ENCODE measurements at places on chromosomes 7 and 10.

GRCh38 chr10:126432507-126432906 lies 44.2 kb upstream of the ADAM12 start:
- DNase-seq: no peak

DNA sequence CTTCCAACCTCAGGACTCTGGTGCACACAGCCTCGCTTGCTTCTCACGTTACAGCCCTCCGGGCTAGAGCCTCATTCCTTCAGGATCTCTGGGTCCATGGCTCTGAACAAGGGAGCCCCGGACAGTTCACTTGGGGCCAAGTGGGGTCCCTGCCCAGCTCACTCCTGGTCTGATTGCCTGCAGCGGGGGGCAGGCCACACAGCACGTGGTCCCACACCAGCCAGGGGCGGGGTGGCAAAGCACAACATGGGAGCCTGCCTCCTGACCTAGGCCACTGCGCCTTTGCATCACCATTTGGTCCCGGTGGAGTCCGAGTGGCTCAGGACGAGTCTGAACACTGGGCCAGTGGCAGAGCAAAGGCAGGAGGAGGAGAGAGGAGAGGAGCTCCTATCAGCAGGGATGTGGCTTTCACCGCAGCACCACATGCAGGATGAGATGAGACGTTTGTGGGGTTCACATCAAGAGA lies 13.4 kb upstream of the CRYGN start:
- no peak for DNase-seq

- DNase-seq: no peak
Observed at GRCh38 chr10:9792181-9792580, 1225.5 kb upstream of the CELF2 start.

GRCh38 chr7:30412782-30413504 lies 65.6 kb downstream of the NOD1 start:
- DNase-seq: peak; percentile 85

DNA sequence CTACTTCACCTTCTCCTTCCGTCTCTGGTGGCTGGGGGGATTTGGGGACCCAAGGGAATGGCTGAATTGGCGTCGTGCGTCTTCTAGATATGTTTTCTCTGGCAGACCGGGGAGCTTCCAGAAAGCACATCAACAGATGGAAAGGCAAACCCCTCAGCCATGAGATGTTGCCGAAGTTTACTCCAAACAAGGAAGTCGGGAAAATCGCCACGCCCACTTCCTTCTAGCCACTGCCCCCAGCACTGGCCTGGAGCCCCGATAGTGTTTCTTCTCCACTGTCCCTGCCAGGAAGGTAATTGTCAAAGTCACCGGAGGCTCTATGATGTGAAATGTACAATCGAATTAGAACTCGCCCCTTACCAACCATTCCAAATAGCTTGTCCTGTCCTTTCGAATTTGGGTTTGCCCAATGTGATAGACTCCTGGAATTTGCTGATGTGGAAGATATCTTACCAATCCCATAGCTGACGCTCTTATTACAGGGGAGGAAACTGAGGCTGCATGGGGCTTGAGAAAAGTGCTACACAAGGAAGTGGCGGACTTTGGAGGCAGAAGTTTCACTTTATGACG lies 191.0 kb downstream of the LSM5 start:
- DNase-seq: no peak

DNA sequence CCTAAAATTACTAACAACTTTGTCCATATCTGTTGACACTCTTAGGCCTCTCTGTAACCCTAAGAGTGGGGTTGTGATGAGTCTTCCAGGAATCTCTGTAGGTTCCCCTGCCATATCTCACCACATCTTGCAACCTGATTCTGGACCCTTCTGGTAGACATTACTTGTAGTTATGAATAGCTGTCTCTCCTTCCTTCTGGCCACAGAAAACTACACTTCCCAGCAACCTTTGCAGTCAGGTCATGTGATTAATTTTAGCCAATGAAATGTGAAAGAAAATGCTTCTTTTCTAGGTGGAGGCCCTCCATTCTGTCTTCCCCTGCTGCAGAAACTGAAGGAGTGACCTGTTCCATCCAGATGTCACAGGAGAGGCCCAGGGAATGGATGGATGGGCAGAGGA lies 147.6 kb upstream of the AOAH start:
- no peak for DNase-seq

DNA sequence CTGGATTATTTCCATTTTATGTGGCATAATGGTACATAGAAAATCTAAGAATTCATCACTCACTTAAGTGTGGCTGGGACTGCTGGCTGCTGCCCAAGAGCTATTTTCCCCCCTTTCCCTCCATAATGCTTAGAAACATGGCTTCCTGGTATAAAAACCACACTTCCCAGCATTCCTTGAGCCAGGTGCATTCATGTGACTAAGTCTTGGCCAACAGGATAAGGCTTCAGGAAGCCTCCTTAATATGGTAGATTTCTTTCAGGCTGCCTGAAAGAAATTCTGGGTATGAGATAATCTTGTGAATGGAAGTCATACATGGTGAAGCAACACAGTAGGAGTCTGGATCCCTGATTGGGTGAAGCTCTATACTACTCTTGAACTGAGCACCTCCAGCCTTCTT lies 178.0 kb downstream of the JAZF1 start:
- peak; percentile 4 for DNase-seq

DNA sequence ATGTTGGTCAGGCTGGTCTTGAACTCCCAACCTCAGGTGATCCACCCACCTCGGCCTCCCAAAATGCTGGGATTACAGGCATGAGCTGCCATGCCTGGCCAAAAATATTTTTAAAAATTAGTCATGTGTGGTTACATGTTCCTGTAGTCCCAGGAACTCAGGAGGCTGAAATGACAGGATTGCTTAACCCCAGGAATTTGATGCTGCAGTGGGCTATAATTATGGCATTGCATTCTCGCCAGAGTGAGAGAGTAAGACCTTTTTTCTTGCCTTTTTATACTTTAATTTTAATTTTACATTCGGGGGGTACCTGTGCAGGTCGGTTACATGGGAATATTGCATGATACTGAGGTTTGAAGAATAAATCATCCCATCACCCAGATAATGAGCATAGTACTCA lies 86.6 kb upstream of the ZNF92 start:
- no peak for DNase-seq

- no peak for DNase-seq
Observed at GRCh38 chr10:64350665-64351064, 829.5 kb downstream of the REEP3 start.

GRCh38 chr7:123643495-123644441 lies 11.9 kb upstream of the LMOD2 start:
- DNase-seq: peak; percentile 43

- no peak for DNase-seq
Observed at GRCh38 chr10:124364674-124365073, 54.0 kb downstream of the OAT start.

GRCh38 chr7:151860771-151861170 lies 16.1 kb downstream of the PRKAG2 start:
- no peak for DNase-seq

DNA sequence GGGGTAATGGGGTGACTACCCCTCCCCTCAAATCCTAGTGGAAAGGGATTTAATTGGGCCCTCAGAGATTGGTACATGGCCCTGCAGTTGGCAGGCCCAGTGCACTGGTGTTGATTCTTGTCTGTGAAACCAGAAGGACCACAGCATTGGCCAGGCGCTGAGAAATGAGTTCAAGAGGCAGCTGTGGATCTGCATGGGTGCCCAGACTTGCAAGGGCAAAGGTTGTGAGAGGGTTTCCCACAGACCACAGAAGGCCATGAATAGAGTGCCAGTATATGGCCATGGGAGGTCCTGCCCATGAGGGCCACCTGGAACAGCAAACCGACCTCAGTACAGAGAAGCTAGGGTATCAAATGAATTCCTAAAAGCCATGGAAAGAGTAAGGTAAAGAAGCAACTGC lies 32.9 kb downstream of the TMEM168 start:
- DNase-seq: no peak

GRCh38 chr10:98038288-98038687 lies 7.9 kb upstream of the CRTAC1 start:
- no peak for DNase-seq

DNA sequence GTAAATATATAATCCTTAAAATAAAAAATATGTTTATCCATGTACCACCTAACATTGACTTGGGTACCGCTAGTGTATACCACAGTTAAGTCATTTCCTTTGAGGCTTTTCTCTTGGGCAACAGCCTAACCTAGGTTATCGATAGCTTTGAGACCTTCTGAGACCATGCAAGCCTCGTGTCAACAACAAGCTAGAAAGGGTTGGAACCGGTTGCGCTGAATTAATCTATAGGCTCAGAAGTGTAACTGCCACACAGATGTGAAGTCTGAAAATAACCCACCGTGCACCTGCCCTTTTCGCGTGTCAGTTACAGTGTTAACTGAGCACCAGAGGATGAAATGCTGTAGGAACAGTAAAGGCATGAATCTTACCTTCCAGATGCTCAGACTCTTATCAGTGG lies 59.8 kb downstream of the ARID5B start:
- DNase-seq: no peak
